ENCODE measurements at places on chromosomes 2 and 18. TPM values are rescaled to one million over a fixed set of nuclear protein-coding genes. Genes with fewer than 3 reads are reported as not detected.

- DNase-seq, result no peak
Observed at GRCh38 chr2:122193622-122194021, 438.2 kb downstream of the TSN start.

- no peak for DNase-seq
Observed at GRCh38 chr2:236738030-236738429, 168.4 kb downstream of the ACKR3 start.

CYP26B1 gene
- 68.2 TPM for total RNA-seq

GRCh38 chr2:163565192-163565591, 170.6 kb downstream of the FIGN start:
- DNase-seq, result no peak

PTPRN gene
- 6.6 TPM for total RNA-seq

GRCh38 chr2:168426861-168427260, 29.2 kb upstream of the CERS6 start:
- DNase-seq, result no peak

DNA sequence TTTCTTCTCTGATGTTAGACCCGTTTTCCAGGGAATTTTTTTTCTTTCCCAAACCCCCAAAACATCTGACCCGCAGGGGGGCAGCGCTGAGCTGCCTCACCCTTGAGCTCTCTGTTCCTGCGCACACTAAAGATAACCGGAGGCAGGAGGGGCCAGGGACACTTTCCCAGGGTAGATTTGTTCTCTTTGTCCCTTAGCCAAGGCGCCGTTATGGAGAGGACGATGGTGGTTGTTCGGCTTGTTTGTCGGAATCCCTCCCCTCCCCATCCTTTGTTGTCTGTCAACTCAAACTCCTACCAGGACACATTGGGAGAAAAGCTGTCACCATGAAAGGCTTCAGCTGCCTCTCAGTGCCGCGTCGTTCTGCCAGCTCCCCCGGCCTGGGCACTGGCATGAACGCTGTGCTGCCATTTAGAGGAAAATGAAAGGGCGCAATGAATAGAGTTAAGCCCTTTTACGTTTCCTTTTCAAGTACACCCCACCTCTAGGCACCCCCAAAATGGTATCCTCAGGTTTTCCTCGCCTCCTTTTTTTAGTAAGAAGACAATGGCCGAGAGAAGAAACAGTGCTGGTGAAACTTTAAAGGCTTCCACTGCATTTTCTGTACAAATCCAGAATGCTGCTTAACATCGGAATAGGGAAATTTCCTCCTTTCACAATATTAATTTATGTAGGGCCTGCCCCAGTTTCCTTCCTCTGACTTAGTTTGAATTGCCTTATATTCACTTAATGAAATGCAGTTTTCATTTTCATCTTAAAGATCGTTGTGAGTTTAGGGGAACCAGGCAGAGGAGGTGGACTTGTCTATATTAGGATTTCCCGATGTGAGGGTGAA, 62.1 kb downstream of the RND3 start:
- no peak for DNase-seq

DNA sequence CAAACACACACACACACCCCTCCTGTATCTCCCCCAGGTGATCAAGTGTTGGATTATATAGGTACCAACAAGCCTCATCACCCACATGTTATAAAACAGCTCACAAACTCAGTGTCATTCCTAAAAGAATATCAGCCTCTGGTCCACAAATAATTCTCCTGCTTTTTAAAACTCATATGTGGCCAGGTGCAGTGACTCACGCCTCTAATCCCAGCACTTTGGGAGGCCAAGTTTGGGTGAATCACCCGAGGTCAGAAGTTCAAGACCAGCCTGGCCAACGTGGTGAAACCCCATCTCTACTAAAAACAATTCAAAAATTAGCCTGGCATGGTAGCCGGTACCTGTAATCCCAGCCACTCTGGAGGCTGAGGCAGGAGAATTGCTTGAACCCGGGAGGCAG, 87.8 kb downstream of the LRATD1 start:
- DNase-seq, result no peak

C1QL2 gene
- 1.4 TPM for total RNA-seq

PRKAG3 gene
- total RNA-seq, result not detected

DNA sequence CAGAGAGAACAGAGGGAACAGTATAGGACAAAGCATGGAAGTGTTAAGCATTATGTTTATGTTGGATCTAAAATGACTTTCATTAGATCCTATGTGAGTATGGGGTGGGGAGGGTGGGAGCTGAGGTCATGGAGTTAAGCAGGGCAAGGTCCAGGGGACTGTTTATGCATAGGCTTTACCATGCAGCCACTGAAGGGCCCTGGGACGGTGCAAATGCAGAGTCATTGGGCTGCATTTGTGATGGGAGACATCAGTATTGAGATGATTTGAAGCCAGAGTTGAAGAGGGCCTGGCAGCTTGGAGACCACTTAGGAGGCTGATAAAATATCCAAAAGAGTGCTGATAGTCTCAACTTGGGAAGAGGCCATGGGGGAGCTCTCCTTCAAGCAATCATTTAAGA, 22.7 kb downstream of the IL1RL2 start:
- no peak for DNase-seq

DNA sequence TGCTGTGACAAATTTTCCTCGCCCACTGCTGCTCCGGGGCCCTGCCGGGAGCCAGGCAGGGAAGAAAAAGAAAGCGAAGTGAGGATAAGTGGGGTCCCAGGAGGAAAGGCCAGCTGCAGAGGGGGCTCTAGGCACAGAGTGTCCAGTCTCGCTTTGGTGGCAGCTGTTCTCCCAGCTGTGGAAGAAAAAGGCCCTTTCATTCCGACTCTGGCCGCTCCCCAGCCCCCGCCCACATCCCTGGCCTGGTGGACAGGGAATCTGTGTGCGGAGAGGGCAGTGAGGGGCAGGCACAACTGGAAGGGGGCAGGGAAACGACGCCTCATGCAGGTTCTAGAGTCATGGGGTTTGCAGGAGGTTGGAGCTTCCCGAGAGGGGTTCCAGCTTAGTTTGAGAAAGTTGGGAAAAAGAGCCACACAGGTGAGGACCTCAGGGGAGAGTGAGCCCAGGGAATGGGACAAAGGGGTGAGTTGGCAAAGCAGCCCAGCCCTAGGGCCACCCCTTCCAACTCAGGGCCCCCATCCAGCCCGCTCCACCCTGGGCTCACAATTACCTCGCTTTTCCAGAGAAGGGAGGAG, 1.8 kb downstream of the RTKN start:
- no peak for DNase-seq

DNA sequence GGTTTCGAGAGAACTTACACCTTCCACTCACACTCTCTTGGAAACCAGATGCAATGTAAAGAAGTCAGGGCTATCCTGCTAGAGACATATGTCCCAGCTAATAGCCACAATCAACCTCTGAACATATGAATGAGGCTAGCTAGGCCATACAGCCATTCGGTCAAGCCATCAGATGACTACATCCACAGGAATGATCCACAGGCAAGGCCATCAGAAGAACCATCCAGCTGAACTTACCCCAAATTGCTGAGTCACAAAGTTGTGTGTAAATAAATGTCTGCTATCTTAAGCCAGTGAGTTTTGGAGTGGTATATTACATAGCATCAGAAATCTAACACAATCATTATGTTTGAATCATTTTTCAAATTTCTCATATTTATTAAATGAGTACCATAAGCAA, 5.2 kb upstream of the SPAST start:
- DNase-seq, result no peak

TLX2 gene
- 0.97 TPM for total RNA-seq

BCL2 gene
- total RNA-seq, result 14.8 TPM

- DNase-seq, result no peak
Observed at GRCh38 chr2:118095610-118096009, 7.3 kb downstream of the INSIG2 start.
